Activated CD4-positive, alpha-beta T cell treated with anti-CD3 and anti-CD28 coated beads for 4 hours (primary cell): ENCODE measurements at places on chromosomes 11 and 22.

- no peak for DNase-seq
Measured at GRCh38 chr11:64592656-64593055, 1.6 kb downstream of the SLC22A12 start.

- no peak for DNase-seq
Measured at GRCh38 chr22:21590809-21591641, 23.5 kb downstream of the UBE2L3 start.

DNA sequence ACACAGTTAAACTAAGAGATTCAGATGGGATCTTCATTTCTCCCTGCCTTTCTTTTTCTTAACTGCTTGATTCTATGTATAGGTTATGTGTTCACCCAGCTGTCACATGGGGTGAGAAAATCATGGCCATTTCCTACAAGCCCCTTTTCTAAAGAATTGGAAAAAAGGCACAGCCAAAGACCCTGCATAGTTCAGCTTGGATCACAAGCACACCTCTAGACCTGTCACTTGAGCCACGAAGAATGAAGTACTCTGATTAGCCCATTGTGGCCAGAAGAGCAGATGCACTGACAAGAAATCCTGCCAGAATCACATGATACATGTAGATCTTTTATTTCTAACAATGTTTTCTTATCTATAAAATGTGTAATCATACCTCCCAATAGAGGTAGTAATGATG, 69.7 kb downstream of the RAB38 start:
- no peak for DNase-seq

DNA sequence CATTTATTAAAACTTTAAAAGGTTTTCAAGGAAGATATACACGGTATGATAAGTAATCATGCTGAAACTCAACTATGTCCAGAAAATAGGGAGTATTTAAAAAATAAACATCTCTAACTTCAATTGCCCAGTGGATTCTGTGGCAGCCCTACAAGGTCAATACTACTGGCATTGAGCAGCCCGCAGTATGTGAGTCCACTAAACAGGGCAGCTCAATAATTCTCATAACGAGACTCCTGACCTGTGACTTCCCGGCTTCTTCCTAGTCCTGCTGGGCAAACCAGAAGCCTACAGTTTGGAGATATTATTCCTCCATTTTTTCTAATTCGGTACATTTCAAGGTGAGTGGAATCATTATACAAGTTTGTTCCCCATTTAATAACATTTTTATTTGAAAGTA, 580.5 kb upstream of the CCDC90B start:
- DNase-seq = no peak
